Stimulated activated naive CD4-positive, alpha-beta T cell treated with Interleukin-2 at 50 U/mL for 16 hours (primary cell): ENCODE measurements at places on chromosomes 4 and X.

- DNase-seq, result no peak
Observed at GRCh38 chr4:118180776-118181175, 146.5 kb downstream of the NDST3 start.

- no peak for DNase-seq
Observed at GRCh38 chr4:107711831-107712230, 8.2 kb downstream of the PAPSS1 start.

DNA sequence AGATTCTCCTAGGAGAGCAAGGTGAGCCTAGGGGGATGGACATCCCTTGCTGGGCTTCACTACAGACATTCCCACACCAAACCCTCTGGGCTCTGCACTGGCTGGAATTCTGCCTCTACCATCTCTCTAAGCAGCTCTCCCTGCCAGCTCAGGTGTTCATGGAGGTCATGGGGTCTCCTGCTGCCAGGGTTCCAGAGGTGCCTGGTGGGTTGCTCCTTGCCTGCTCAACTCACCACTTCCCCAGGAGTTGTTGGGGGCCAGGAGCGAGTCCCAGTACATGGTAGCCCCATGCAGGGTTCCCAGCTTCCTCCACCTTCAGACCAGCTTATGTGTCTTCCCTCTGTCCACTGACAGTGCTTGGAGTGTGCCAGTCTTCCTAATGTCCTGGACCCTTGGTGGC is 167.8 kb upstream of the PAQR3 start:
- DNase-seq, result no peak

DNA sequence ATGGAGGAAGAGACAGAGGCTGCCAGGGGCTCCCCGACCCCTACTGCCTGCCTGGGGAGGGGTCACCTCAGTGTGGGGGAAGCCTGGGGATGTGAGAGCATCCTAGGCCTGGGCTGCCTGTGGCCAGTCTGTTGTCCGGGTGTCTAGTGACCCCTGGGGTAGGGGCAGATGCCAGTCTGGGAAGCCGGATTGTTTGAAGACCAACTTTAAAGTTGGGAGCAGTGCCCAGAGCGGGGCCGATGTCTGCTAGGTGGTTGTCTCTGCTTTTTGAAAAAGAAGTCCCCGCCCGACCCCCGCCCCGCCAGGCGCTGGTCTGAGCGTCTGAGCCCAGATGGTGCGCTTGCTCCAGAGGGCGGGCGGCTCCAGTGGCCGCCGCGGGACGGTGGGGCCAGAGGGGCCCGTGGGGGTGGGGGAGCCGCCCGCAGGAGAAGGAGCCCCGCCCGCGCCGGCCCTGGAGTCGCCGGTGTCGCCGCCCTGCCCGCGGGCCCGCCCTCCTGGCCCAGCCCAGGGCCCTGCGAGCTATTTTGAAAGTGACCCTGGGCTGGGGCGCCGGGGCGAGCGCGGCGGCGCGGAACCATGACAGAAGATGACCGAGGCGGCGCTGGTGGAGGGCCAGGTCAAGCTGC is at the start of gene DOK7:
Gene DOK7, plus strand, starts transcription at position 517 of the 626 bp plus-strand sequence. Its CDS starts 70 bp downstream, at position 587.
- no peak for DNase-seq

DNA sequence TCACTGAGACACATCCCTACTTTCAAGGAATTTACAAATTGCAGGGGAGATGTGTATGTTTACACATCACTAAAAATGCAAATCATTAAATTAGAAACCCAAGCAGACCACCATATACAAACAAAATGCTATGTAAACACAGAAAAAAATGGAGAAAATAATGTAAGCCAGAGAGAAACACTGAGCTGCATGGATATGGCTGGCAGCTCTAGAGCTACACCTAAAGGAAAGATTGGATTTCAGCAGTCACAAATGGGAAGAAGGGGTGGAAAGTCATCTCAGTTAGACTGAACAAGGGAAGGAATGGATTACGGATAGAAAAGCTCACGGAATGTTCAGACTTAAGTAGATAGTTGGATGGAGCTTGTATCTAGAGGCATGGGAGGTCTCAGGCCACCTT is 186.3 kb downstream of the MOSPD2 start:
- no peak for DNase-seq

DNA sequence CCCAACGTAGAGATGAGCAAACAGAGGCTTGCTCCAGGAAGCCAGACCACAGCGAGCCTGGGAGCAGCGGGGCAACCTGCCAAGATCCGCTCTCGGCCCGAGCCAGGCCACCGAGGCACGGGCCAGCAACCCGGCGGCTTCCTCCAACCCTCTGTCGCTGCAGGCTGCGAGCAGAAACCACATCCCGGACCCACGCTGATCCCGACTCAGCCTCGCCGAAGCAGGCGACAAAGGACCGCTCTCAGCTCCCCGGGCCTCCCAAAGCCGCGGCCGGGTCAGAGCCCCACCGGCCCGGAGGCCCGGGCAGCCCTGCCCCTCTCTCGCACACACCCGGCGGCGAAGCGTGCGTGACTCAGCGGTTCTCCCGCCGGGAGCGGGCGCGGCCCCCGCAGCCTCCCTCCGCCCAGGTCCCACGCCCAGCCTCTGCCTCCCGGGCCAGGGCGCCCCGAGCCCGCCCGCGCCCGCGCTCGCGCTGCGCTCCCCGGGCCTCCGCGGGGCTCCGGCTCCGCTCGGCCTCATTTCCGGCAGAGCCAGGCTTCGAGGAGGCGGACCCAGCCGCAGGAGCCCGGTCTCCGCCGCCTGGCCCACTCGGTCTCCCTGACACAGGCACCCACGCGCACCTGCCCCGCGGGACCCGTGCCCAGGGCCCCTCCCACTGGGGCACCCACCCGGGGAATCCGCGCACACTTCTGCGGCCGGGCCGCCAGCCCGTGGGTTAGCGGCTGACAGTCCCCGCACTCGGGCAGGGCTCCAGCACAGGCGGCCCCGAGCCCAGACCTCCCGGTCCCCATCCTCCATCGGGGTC is 1.7 kb downstream of the PPP2R2C start:
- no peak for DNase-seq

GRCh38 chr4:171170671-171171070 is 642.5 kb upstream of the GALNTL6 start:
- no peak for DNase-seq

DNA sequence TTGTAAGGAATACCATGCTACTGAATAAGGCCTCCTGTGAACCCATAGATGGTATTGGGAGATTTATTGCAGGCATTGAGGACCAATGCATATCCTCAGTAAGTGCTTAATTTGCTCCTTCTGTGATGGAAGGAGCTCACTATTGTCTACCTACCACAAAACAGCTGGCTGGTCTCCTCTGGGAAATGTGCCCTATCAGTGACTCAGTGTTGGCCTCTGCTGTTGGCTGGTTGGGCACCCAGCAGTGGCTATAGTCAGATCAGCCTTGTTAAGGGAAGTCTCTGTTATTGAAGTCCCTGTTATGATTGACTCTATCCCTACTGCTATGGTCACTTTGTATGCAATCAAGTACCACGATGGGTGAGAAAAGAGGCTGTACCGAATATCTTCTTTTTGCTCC is 27.5 kb upstream of the OTUD4 start:
- DNase-seq, result no peak

DNA sequence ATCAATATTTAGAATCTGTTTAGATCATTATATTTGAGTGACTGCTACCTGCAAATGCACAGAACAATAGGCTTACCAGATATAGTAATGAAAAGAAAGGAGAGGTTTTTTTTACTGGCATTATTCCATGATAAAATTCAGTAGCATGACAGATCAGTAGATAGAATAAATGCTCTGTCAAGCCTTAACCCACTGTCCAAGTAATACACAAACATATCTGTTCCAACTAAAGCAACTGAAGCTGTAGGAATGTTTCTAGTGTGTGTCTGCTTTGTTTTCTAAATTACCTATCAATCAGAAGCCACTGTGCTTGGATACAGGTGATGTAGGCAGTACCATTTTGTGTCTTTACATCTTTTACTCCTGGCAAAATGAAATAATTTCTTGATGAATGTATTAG is 604.6 kb downstream of the PCDH7 start:
- DNase-seq, result no peak

DNA sequence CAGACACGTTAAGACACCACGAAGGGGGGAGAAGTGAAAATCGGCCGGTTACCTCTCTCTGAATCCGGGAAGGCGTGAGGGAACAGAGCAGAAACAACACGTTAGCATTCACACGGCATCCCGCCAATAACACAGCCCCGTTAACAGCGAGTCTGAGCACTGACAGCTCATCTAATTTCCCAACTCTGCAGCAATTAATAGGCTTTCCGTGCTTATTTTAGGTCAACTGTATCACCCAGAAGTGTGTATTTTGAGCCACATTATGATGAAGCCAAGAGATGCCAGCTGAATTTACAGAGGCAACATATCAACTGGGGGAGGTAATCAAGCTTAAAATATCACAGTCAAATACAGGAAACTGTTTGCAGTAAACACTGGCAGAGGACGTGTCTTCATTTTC is 92.6 kb downstream of the NSUN7 start:
- DNase-seq, result no peak

- DNase-seq, result no peak
Observed at GRCh38 chr4:103915224-103915869, 195.6 kb upstream of the TACR3 start.

GRCh38 chr4:23022032-23022431 is 329.3 kb downstream of the GBA3 start:
- no peak for DNase-seq

DNA sequence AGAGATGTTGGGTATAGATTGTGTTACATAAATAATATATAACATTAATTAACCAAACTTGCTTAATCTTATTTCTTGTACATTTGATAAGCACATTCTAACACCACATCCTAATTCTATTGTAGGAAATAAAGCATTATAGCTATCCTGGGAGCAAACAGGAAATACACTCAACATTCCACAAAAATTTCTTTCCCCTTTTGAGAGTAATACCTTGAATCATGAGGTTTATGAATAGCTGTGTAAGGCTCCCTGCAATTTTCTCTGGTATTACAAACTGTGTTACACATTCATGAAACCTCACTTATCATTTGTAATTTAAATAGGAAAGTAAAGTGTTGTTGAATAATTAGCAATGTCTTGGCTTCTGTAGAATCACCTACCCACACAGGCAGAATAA is 95.1 kb downstream of the TMEM47 start:
- no peak for DNase-seq

GRCh38 chr4:103099691-103100392 is at the start of gene BDH2:
TSS of gene BDH2 (minus strand) at chr4:103099834. CDS start at chr4:103096254, 3,580 bp downstream.
- DNase-seq, result no peak

- no peak for DNase-seq
Observed at GRCh38 chr4:187714957-187715356, 280.6 kb upstream of the ZFP42 start.

GRCh38 chr4:16019649-16020048 is 56.7 kb upstream of the FGFBP2 start:
- no peak for DNase-seq
